ENCODE measurements at places on chromosomes 16 and 17.

DNA sequence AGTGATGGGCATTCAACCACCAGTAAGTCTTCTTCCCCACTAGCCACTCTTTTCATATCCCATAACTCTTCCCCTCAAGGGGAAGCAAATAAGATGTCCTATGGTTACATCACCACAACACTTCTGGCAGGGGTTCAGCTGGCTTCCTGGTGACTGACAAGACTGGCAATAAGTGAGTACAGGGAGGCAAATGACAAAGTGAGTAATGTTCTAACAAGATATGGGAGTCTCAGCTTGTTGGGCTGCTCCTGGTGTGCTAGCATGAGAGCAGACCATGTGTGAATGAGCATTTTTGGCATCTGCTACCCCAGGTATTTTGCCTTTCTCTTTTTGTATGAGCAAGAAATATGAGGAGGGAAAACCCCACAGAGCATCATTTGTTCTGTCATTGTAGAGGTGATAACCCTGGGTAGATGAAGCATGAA lies 9.9 kb downstream of the TMIGD1 start:
- no peak for DNase-seq

- DNase-seq = no peak
Observed at GRCh38 chr16:27817038-27817437, 246.5 kb downstream of the GSG1L start.

DNA sequence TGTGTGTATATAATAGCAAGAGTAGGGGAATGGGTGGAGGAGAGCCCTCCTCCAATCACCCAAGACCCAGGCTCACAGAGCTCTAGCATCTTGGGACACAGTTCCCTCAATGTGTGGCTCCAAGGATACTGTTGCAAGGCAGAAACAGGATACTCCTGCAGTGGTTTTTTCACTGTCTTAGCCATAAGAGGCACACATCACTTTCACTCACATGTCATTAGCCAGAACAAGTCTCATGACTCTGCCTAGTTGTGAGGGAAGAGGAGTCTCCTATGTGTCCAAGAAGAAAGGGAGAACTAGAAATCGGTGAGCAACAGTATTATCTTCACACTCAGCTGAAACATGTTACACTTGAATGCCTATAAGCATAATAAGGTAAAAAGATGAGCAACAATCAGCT lies 11.1 kb upstream of the NUDT7 start:
- no peak for DNase-seq

DNA sequence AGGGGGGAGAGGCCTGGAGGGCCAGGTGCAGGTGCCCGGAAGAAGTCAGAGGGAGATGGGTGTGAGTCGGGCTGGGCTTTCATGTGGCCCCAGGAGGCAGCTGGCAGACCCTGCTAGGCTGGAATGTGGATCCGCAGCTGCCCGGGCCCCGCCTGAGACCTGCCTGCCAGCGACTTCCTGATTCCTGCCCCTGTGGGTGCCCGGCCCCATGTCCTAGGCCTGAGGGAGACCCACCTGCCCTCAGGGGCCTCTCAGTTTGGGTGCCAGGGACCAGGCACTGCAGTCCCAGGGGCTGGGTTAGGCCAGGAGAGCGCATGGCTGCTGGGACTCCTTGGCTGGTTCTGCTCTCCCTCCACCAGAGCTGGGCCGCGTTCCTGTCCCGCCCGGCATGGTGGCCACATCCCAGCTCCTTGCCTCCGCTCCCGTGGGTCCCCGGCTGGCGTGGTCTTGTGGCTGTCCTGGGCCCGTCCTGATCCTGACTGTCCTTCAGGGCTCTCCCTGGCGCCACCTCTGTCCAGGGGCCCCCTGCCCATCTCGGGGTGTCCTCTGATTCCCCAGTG lies 22.1 kb upstream of the SPNS2 start:
- no peak for DNase-seq

GRCh38 chr17:69535016-69535570 lies 120.6 kb downstream of the MAP2K6 start:
- DNase-seq = no peak

DNA sequence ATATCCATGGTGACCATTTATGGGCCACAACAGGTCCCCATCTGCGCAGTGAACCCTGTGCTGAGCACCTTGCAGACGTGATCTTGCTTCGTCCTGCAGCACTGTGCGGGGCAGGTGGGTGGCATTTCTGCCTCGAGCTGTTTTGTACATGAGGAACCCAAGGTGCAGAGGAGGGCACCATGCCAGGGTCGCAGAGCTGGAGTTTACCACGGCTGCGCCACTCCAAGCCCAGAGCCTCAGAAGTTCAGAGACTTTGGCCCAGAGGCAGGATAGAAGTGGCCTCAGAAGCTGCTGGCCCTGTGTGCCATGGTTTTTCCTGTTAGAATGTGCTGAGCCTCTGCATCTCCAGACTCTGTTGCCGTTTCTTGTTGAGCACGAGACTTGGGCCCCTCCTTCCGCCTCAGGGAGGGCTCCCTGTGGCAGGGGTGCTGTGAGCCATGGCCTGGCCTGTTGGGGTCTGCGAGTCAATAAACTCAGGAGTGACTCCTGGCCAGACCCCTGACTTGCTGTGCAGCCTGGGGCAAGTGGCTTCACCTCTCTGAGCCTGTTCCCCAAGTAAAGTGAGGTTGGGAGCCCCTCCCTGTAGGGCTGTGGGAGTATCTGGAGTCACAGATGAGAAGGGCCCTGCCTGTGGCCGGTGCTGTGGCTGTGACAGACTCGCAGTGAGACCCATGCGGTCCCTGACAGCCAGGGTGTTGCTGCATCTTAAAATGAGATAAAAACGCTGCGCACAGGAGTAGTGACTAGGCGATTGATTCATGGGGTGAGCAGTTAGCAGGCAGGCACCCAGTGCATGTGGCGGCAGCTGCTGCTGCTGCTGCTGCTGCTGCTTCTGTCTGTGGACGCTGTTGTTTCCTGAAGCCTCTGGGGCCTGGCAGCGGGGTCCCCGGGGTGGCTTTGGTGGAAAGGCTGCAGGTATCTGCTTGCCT lies 11.8 kb downstream of the MAP2K3 start:
- DNase-seq = no peak

- no peak for DNase-seq
Observed at GRCh38 chr17:14474591-14474990, 173.7 kb downstream of the HS3ST3B1 start.

GRCh38 chr16:13036600-13036999 lies 135.2 kb downstream of the SHISA9 start:
- peak; percentile 18 for DNase-seq

GRCh38 chr17:13421581-13422130 lies 180.1 kb downstream of the HS3ST3A1 start:
- no peak for DNase-seq

DNA sequence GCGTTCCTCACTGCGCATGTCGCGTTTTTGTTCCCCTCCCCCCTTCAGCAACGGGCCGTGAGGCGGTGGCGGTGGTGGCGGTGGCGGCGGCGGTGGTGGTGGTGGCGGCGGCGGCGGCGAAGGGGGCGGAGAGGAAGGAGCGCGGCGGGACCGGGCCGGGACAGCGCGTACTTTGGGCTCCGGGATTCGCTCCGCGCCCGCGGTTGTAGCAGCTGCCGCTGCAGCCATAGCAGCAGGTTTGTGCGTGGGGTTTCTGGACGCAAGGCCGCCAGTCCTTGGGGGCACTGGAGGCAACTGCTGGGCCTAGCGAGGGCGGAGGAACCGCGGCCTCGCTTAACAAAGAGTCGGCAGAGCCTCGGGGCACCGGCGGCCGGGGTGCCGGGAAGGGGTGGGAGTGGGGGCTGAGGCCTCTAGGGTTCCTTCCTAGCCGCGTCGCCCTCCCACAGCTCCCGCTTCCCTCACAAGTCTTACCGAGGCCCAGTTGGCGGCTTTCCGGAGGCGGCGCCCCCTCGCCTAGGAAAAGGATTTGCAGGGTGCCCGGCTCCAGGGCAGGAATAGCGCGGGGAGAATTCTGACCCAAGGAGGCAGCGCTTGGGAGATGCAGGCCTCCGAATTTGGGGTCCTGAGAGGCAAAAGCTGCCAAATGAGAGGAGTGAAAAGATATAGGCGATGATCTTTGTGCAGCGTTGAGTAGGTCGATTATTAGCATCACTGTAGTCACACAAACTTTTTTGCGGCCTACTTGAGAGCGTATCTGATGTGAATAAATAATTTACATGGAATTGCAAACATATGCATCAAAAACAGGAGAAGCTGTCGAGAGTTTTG lies at the start of gene DDX42:
DDX42 (plus strand) TSS at position 30 of the 828 bp plus-strand sequence. CDS start 12,880 bp downstream, outside the sequence.
- no peak for DNase-seq

DNA sequence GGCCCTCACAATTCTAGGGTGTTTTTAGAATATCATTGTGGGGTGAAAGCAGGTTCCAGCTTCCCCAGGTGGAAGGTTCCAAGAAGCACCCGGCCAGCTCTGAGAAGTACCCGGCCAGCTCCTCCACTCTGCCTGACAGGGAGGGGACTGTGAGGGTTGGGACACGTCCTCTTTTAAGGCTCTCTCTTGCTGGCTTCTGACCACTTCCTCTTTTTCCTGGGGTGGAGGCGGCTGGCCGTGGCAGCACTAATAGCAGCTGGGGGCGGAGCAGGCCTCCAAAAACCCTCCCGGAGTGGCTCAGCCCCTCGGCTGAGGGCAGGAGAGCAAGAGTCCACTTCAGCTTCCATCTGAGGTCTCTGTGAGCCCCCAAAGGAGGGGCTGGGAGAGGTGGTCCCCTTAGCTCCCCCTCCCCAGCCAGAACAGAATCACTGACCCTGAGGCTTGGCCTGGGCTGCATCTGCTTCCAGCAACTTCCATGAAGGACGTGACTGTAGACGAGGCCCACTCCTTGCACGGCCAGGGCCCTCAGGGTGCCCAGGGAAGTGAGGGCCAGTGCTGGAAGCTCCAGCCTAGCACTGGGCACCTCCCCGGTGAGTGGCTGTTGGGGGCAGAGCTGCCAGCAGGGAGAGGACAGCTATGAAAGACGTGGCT lies 26.7 kb upstream of the PLCG2 start:
- no peak for DNase-seq

DNA sequence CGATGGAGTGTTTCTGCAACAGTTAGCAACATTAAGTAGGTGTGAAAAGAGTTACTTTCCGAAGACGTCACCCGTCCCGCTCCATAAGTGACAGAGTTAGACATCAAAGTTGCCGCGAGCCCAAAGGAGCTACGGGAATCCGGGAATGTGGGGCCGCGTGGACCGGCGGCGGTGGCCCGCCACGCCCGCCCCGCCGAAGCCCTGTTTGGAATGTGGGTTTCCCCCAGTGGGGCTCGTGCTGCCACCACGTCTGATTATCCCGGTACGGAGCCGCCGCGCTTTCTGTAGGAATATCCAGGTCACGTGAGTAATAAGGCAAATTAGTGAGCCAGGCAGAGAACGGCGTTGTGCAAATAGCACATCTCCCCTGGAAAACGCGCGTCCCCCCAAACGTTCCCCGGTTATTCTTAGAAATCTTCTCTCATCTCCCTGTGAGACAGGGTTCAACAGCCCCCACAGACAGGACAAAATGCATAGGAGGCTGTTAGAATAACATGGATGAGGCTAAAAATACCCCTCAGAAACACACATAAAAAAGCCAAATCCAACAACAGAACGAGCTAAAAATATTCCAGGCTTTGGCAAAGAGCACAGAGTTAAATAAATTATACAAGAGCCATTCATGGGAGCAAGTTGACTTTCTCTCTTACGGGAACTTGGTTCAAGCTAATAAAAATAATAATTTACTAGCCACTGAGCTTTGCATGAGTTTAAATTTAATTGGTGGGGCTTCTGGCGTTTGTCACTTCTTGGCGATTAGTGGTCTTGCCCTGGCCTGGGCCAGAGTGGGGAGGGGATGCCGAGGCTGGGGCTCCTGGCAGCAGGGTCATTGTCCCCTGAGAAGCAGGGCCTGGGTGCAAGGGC lies 8.6 kb downstream of the BAHCC1 start:
- DNase-seq = no peak

DNA sequence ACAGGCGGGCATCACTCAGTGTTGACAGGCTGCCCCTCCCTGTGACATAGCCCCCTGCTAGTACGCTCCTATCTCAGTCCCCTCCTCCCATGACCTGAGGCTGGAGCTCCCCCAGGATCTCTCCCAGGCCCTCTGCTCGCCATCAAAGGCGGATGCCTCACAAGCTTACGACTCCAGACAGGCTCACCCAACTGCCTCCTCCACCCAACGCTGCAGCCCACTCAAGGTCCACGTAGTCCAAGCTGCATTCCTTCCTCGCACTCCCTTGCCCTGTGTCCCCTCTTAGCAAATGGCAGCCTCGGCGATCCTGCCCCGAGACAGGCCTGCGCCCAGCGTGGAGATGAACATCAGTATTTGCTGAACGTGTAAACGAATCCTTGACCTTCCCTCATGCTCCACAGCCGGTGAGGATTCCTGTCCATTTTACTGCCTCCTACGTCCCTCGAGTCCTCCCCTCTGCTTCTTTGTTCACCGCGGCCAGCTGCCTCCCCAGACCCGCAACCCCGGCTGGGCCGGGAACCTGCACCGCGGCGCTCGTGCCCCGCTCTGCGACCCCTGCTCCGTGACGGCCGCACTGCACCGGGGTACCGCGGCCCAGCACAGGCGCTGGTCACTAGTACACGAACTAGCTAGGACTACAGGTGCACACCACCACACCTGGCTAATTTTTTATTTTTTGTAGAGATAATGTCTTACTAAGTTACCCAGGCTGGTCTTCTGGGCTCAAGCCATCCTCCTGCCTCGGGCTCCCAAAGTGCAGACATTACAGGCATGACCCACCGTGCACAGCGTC lies 838 bp upstream of the TMEM97 start:
- no peak for DNase-seq

GRCh38 chr17:27237890-27238289 lies 56.0 kb upstream of the WSB1 start:
- DNase-seq = no peak

DNA sequence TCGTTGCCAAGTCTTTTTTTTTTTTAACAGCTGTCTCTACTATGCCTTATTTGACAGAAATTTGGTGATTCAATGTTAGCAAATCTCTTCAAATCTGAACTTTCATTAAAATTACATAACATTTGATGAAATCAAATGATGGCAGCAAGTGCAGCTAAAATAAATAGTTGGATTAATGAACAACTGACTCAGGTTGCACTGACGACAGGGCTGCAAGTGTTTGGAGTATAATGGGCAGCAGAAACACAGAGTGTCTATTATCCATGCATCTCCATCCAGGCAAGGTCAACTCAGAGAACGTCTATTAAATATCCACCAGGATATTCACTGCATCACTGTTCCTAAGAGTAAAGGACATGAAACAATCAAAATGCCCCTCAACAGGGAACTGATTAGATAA lies 109.8 kb downstream of the SLC39A11 start:
- no peak for DNase-seq

DNA sequence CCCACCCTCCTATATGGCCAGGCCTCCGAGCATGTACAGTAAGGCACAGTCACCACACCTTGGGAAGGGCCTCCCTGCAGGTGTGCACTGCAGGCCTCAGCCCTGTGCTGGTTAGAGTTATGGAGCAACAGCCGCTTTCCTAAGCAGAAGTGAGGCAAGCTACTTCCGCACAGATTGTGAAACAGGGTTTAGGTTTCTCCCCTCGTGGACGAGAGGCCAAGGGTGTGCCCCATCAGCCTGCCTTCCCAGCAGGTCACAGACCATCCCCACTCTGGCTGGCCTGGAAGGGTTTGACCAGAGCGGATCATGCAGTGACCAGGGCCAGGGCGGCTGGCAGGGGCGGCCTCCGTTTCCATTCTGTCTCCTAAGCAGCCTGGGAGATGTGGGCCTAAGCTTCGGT lies 4.7 kb downstream of the MSRB1 start:
- DNase-seq = no peak

DNA sequence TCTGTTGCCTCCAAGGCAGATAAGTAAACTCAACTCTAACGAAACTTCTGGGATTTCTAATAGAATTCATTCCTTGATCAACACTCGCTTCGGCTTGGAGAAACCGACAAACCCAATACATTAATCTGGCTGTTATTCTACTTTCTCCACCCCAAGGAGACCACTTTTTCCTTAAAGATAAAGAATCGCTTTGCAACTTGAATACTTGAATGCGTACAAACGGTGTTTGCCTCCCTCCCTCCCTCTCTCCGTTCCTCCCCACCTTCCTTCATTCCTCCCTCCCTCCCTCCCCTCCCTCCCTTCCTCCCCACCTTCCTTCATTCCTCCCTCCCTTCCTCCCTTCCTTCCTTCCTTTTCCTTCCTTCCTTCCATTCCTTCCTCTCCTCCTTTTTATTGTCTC lies 432.6 kb downstream of the HAPSTR1 start:
- no peak for DNase-seq
